OCI-M1 (cell line): ENCODE measurements at places on chromosomes 6 and 20.

DNA sequence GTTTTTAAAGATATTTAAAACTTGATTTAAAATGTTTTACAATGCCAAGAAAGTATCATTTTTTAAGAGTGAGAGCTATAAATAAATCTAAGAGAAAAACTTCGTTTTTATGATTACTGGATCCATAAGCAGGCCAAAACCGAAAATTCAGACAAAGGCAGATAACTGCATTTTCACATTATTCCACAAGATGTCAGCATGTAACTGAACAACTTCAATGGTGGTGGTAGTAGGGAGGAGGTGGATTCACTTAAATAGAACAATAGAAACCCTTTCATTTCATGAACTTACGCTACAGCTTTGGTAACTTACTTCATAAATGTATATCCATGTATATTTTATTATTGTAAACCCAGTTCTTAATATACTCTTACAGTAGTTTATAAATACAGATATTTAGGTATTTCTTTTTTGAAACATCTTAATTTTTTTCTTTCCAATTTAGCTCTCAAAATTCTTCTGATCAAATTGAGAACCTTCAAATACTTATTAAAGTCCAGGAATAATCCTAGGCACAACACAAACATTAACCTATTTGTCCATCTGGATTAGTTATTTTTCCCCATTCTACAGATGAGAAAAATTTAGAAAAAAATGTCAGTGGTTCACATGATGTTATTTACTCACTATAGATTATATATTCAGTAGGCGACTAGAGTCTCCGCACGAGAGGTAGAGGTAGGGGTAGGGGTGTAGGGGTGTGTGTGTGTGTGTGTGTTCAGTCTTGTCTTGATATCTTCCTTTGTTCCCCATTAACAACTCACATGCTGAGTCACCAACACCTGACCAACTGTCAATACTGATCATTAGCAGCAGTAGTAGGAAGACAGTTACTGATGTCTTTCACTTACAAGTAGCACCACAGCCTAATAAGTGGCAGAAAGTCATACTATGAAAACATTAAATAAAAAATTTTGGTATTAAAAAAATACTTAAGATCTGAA lies 111.5 kb downstream of the ARHGAP18 start:
- peak; percentile 93 for DNase-seq

- DNase-seq: peak; percentile 74
Measured at GRCh38 chr6:142926494-142927270, 18.3 kb downstream of the HIVEP2 start.

DNA sequence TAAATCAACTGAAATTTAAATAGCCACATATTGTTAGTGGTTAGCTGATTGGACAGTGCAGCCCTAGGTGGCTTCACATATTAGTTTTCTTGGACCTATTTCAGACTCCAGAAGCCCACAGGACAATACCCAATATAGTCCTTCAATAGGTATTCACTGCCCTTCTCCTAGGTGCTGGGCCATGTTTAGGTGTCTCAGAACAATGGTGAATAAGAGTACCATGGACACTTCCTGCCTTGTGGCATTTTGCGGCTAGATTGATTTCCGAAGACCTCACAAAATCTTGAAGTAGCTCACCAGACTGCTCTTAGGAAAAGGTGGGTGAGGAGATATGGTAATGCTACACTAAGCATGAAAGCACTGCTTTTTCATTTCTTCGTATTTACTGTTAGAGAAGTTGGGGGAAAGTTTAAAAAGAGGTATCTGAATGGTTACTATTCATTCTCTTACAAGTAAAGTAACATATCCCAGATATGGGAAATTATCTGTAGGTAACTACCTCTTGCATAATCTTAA lies 199.3 kb downstream of the GJA10 start:
- no peak for DNase-seq

DNA sequence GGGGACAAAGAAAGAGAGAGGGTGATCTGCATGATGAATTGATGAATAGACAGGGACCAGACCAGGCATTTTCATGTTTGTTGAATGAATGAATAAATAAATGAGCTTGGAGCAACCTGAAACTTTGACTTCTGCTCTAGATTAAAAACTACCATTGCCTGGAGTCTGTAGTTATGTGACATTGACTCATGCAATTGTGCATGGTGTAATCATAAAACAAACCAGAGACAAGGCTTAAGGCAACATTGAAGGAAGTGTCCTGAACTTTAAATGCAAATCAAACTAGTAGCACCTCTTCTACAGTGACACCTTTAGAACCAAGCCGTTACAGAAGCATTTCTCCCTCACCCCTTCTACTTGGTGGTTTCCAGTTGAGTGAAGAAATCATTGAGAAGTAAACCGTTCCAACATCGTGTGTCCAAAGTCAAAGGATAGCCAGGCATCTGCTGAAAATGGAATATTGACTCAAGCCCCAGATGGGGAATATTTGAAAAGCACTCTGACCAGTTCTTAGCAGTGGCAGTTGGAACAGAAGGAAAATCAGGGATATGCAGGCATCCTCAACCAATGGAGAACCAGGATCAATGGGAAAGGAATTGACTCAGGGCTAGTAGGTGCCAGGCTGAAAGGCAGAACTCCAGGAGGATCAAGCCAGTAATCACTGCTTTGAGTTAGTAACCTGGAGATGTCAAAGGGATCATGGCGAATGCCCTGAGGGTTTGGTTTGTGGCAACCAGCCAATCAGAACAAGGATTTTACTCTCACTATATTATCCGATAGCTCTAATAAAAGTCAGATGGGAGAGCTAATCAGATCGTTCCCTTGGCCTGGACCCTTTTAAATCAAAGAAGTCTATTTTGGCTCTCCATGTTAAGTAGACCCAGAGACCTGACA lies 171.2 kb upstream of the TSHZ2 start:
- DNase-seq: no peak

DNA sequence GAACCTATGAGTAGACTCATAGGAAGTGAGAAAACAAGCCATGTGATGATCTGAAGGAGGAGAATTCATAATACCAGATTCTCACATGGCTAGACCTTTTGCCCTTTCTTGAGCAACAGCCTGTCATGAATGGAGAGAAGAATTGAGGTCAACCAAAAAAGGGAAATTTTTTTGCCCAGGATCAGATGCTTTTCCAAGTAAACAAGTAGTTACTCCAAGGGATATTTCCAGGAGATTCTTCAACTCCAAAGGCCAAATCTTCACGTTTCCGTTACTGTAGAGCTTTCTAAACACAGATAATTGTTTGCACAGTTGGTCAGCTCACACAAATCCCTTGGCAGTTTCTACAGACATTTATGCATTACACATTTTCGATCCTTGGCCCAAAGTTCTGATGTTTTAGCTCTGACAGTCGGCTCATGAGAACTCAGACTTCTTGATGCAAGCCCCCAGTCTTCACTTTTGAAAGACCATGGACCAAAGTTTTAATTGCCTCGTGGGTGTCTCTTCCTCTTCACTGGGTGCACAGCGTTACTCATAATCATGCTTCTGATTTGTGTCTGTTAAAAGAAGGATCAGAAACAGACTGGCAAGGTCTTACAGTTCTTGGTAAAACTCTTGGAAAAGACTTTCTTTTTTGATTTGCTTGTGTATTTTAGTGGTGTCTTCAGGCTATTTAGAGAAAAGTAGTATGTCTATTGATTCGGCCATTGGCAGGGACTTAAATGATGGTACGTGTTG lies 115.0 kb downstream of the TSHZ2 start:
- no peak for DNase-seq

DNA sequence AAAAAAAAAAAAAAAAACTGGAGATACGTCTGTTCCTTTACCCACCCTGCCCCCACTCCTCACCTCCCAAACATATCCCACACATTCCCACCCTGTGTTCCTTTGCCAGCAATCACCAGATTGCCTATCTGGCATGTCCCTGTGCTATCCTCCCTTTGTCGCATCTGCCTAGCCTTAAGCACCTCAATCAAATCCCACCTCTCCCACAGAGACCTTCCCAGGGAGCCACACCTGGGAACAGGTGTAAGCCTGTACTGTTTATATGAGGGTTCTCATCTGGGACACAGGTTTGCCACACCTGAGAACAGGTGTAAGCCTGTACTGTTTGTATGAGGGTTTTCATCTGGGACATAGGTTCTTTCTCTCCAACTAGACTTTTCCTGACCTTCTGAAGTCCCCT lies 16.7 kb downstream of the WFDC3 start:
- DNase-seq: no peak
